ENCODE measurements at places on chromosomes 12 and 14.

DNA sequence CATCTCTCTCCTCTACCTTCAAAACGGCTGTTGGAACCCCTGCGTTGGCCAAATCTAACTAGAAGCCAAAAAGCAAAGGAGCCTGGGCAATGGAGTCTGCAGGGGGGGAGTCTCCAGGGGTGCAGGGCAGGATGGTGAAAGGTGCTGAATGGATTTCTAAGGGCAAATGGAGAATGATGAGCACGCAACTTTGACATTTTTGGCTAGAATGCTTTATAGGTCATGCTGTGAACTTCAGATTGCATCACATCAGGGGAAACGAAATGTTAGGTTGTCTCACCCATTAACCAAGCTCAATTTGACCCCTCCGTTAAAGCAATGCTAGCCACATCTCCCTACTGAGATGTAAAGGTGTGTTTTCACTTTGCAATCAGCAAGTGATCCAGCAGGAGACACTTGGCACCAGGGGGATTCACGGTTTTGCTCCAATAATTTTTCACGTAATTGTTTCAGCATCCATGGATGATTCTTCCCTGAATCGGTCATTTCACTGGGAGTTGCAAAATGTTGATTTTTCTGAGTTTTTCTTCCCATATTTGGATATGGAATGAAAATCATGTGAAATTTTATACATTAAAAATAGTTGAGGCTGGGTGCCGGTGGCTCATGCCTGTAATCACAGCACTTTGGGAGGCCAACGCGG, 78.0 kb upstream of the MDM1 start:
- no peak for DNase-seq

- no peak for DNase-seq
These were observed 13.5 kb downstream of the AMN1 start for GRCh38 chr12:31715283-31715825.

- DNase-seq, result no peak
These were observed 34.8 kb upstream of the CD9 start for GRCh38 chr12:6165395-6165794.

DNA sequence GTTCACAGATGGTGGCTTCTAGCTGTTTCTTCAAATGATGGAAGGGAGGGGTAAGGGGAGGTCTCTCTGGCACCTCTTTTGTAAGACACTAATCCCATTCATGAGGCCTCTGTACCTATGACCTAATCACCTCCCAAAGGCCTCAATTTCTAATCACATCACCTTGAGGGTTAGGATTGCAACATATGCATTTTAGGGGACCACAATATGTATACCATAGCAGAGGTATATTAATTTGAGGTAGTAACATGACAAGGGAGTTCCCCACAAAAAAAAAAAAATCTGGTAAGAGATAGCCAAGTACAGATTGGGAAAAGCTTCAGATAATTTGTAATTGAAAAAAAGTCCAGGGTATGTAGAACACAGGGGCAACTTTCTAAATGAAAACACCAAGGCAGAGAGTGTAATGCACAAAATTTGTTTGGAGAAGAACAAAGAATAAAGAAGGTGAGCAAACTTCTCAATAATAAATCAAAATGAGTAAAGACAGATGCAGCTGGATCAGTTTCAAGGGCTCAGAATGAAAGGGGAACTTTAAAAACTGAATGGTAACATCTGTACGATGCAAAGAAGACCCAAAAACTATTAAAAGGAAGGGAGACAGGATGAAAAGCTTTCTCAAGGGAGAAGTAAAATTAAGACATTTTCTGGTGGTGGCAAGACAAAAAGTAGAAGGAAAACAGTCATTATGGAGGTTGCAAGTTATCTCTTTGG, 125.5 kb upstream of the DCN start:
- DNase-seq, result no peak
